Suprapubic skin (tissue), 4 donors: ENCODE measurements at places on chromosomes 6 and 20.

- H3K4me1 ChIP-seq, result peaks cover 19% of the 10 kb centered on the region
- DNase-seq, result no peak
These were observed 27.5 kb downstream of the CAPN11 start for GRCh38 chr6:44185953-44186634.

GRCh38 chr6:71411882-71412281 is 123.3 kb downstream of the OGFRL1 start:
- H3K36me3 ChIP-seq, result peaks cover 11% of the 10 kb centered on the region
- H3K27ac ChIP-seq, result no peak overlapping the region
- H3K4me1 ChIP-seq, result peaks cover 15% of the 10 kb centered on the region
- H3K27me3 ChIP-seq, result no peaks in the 10 kb centered on the region

DNA sequence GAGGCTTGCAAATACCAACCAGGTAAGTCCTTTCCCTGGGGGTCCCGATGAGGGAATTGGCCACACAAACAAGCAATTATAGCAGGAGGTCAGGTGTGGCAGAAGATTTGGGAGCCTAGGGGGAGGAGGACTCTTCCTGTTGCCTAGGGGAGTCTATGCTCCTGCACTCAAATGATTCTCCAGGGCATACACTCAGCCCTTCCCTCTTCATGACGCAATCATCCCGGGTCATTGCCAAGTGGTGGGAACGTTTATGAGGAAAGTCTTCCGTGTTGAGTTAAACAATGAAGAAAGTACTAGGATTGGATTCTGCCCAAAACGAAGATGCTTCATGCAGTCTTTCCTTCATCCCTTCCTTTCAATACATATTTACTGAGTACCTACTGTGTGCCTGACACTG is 186.5 kb upstream of the TSHZ2 start:
- no peak for DNase-seq
- no peaks in the 10 kb centered on the region for H3K4me1 ChIP-seq
- H3K27ac ChIP-seq, result no peak overlapping the region
- no peaks in the 10 kb centered on the region for H3K36me3 ChIP-seq
- H3K4me3 ChIP-seq, result no peak overlapping the region

- no peaks in the 10 kb centered on the region for H3K36me3 ChIP-seq
- no peaks in the 10 kb centered on the region for H3K27me3 ChIP-seq
- peak overlapping the region; percentile 54 for H3K27ac ChIP-seq
- peaks cover 67% of the 10 kb centered on the region for H3K4me1 ChIP-seq
- no peak for DNase-seq
These were observed 5.6 kb downstream of the TRAM2 start for GRCh38 chr6:52571099-52571755.

GRCh38 chr6:4351520-4352321 is 216.3 kb upstream of the ECI2 start:
- peak; percentile 72 for DNase-seq
- H3K27ac ChIP-seq, result peak overlapping the region; percentile 78
- H3K36me3 ChIP-seq, result no peaks in the 10 kb centered on the region

- H3K27ac ChIP-seq, result no peak overlapping the region
- no peak overlapping the region for H3K4me3 ChIP-seq
- peaks cover 21% of the 10 kb centered on the region for H3K27me3 ChIP-seq
- no peak for DNase-seq
These were observed 107.4 kb downstream of the SCML4 start for GRCh38 chr6:107716688-107717089.

DNA sequence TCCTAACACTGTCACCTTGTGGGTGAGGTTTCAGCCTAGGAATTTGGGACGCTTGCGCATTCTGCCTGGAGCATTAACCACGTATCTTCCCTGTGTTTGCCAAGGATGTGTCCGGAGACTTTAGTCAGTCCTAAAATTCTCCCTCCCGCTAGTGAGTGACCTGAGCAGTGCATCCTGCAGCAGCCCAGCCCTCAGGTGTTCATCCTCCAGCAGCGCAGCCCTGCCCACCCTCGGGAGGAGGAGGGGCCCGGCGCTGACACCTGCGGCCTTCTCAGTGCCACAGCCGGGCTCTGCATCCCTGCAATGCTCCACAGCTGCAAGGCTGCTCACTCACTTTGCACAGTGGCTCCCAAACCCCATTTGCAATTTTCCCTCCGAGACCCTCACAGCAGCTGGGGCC is 79.5 kb downstream of the ERMARD start:
- H3K36me3 ChIP-seq, result no peaks in the 10 kb centered on the region
- H3K4me3 ChIP-seq, result no peak overlapping the region
- no peak for DNase-seq
- H3K27ac ChIP-seq, result no peak overlapping the region
- peaks cover 18% of the 10 kb centered on the region for H3K4me1 ChIP-seq

DNA sequence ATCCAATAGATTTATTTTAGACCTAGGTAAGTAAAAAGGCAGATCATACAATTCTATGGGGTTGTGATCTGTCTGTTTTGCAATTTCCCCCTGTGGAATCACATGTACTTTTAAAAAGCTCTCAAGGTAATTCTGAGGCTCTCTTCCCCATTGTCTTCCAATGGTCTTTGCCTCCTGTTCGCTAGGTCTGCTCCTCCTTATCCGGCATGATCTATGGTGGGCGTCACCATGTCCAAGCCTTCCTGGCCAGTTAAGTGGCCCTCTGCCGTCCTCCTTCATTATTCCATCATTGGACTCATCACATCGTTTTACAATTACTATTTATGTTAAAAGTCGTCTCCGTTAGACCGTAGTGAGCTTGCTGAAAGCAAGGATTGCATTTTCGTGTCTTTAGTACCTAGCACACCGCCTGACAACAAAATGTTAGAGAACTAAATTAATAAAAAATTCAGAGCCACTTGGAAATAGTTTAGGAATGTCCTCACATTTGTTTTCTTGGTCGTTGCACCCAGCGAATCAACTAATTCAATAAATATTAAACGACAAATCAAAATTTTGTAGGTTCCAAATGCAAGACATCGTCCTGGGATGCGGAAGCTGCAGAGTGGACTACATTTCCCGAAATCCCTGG is 2.2 kb upstream of the STXBP5 start:
- H3K27me3 ChIP-seq, result no peaks in the 10 kb centered on the region
- no peak for DNase-seq
- peak overlapping the region; percentile 5 for H3K27ac ChIP-seq
- H3K4me3 ChIP-seq, result peak overlapping the region; percentile 92
- peaks cover 24% of the 10 kb centered on the region for H3K4me1 ChIP-seq
